ENCODE measurements at places on chromosomes 16 and 17. TPM values are rescaled to one million over a fixed set of nuclear protein-coding genes. Genes with fewer than 3 reads are reported as not detected.
A peak's percentile ranks its signal among the peaks of the same experiment; 100 is the strongest.

Gene GCSH
- total RNA-seq = 36.6 TPM

DNA sequence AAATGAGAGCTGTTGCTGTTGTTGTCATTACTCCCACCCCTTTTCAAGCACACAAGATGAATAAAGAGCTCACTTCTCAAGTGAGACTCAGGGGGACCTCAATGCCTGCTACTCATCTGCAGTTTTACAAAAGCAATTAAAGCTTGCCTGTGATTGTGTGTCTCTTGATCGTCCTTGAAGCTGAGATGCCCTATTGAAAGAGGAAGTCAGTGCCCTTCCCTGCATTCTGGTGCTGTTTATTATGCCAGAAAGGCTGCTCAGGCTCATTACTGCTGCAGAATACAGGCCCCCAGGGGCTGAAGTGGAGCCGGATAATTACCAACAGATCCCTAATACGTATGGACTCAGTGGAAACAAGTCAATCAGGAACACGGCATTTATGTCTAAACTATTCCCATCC, 147.2 kb downstream of the HS3ST2 start:
- H3K4me1 ChIP-seq = no peaks in the 10 kb centered on the region
- no peak overlapping the region for H3K4me3 ChIP-seq
- H3K27ac ChIP-seq = no peak overlapping the region
- no peaks in the 10 kb centered on the region for H3K36me3 ChIP-seq

- no peak overlapping the region for H3K4me3 ChIP-seq
- H3K4me1 ChIP-seq = no peaks in the 10 kb centered on the region
- H3K27ac ChIP-seq = no peak overlapping the region
- H3K36me3 ChIP-seq = no peaks in the 10 kb centered on the region
These were observed 26.2 kb upstream of the PMFBP1 start for GRCh38 chr16:72198021-72198711.

Gene SGCA
- not detected for total RNA-seq

GRCh38 chr17:32964541-32964940, 27.1 kb upstream of the SPACA3 start:
- no peak overlapping the region for H3K4me3 ChIP-seq
- no peak for DNase-seq
- H3K4me1 ChIP-seq = no peaks in the 10 kb centered on the region
- H3K27ac ChIP-seq = no peak overlapping the region

DNA sequence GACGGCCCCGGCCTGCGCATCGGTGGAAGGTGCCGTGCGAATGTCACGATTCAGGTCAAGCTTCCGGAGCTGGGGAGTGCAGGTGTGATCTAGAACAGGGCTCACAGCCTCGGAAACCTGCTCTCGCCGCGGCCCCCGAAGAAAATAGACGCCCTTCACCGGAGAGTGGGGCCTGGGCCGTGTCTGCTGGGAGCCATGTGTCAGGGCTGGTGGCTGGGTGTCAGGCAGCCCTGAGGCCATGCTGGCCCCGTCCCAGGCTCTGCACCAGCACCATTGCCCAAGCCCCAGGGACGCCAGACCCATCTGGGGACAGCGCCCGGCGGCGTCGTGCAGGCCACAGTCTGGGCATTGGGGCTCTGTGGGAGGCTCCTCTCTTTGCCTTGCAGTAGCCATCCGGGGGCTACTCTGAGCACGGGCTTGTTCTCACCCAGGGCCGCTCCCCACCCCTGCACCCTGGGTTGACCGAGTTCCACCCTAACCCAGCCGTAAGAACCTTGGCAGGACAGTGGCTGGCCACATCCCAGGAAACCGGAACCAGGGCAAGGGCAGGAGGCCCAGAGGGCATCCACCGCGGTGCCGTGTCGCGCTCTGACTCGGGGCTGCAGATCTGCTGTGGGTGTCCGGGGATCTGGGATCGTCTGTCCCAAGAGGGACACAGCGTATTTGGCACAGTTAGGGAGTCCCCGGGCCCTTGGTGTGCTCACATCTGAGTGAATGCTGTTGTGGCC, 5.3 kb upstream of the NUDT16L1 start:
- DNase-seq = no peak
- H3K27me3 ChIP-seq = no peaks in the 10 kb centered on the region
- H3K27ac ChIP-seq = no peak overlapping the region
- H3K4me3 ChIP-seq = no peak overlapping the region

GRCh38 chr16:83887080-83887479, 11.8 kb upstream of the MLYCD start:
- no peaks in the 10 kb centered on the region for H3K27me3 ChIP-seq
- H3K4me1 ChIP-seq = no peaks in the 10 kb centered on the region
- H3K27ac ChIP-seq = no peak overlapping the region
- DNase-seq = no peak
- no peaks in the 10 kb centered on the region for H3K36me3 ChIP-seq

DNA sequence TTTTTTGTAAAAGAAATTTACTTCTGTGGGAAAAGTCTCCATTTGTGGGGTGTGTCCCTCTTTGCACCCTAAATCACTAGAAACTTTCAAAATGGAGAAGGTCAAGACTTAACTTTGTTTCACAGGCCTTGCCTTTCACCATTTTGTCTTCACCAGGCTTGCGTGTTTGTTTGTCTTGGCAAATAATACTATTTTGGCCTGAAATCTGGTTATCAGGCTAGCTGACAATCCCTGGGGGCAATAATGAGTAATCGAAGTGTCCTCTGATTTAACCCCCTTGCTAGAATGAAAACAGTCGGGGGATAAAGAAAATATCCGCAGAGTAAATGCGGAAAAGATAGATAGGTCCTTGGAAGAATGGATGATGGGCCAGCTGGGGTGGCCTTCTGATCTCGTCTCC, 34.5 kb downstream of the SLC39A11 start:
- no peak for DNase-seq
- no peaks in the 10 kb centered on the region for H3K27me3 ChIP-seq
- no peak overlapping the region for H3K27ac ChIP-seq
- peaks cover 6% of the 10 kb centered on the region for H3K4me1 ChIP-seq

Gene SOCS1
- total RNA-seq = 4.8 TPM

GRCh38 chr17:72426948-72427760, 306.3 kb downstream of the SOX9 start:
- peak overlapping the region; percentile 78 for H3K27ac ChIP-seq
- no peaks in the 10 kb centered on the region for H3K27me3 ChIP-seq
- no peak overlapping the region for H3K4me3 ChIP-seq
- peaks cover 95% of the 10 kb centered on the region for H3K4me1 ChIP-seq

- H3K27ac ChIP-seq = no peak overlapping the region
- no peak overlapping the region for H3K4me3 ChIP-seq
- H3K36me3 ChIP-seq = peaks cover 10% of the 10 kb centered on the region
- no peaks in the 10 kb centered on the region for H3K27me3 ChIP-seq
- no peaks in the 10 kb centered on the region for H3K4me1 ChIP-seq
These were observed 19.9 kb downstream of the PSME3IP1 start for GRCh38 chr16:57165938-57166337.

DNA sequence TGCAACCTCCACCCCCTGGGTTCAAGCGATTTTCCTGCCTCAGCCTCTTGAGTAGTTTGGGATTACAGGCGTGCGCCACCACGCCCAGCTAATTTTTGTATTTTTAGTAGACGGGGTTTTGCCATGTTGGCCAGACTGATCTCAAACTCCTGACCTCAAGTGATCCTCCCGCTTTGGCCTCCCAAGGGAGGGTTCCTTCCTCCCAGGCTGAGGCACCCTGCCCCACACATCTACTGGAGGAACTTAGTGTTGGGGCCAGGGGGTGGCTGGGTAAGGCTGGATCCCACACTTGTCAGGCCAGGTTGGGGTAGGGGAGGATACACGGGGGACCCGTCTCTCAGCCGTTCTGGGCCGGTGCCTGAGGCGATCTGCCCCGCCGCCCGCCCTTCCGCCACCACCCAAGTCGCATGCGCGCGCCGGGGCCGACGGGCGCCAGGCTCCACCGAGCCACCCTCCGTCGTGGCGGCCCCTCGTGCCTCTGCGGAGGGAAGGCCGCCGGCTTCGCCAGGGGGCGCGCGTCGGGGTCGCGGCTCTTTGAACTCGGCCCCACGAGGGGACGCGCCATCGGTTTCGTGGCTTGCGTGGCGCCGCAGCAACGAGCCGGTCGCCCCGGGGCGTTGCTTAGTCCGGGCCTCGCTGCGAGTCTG, 15.9 kb downstream of the GRB7 start:
- H3K36me3 ChIP-seq = no peaks in the 10 kb centered on the region
- H3K27ac ChIP-seq = peak overlapping the region; percentile 80
- no peaks in the 10 kb centered on the region for H3K27me3 ChIP-seq
- peaks cover 9% of the 10 kb centered on the region for H3K4me1 ChIP-seq

DNA sequence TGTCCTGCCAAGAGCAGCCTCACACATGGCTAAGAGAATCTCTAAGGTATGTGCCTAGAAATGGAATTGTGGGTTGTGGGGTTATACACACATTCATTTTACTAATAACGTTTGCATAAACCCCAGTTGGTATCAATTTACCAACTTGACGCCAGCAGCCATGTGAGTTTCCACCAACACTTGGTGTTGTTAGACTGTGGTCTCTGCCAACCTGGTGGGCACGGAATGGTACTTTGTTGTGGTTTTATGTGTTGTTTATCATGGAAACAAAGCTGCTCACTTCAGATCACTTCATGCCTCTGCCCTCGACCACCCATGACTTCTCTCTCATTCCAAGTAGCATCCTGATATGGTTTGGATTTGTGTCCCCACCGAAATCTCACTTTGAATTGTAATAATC, 152.0 kb upstream of the CDC42EP4 start:
- no peak for DNase-seq
- H3K27ac ChIP-seq = no peak overlapping the region
- H3K4me1 ChIP-seq = no peaks in the 10 kb centered on the region
- no peak overlapping the region for H3K4me3 ChIP-seq

GRCh38 chr16:90033387-90033786, 14.1 kb upstream of the DBNDD1 start:
- DNase-seq = no peak
- H3K27me3 ChIP-seq = no peaks in the 10 kb centered on the region
- no peak overlapping the region for H3K4me3 ChIP-seq
- H3K27ac ChIP-seq = no peak overlapping the region

DNA sequence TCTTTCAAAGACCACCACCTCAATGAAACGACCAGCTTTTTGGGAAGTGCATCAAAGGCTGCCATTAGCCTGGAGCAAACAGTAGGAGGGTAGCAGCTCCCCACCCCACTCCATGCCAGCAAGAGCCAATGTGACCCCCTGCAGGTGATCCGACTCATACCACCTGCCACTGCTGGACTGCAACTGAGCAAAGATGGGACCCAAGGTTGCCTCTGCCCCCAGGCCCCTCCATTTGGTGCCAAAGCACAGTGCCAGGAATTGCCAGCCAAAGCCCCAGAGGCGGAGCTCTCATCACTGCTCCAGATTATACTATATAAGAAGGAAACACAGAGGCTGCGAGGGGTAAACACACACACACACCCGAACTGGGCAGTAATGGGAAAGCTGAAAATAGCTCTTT, 8.3 kb downstream of the PITPNM3 start:
- H3K27me3 ChIP-seq = no peaks in the 10 kb centered on the region
- H3K4me3 ChIP-seq = no peak overlapping the region
- no peak for DNase-seq
- no peak overlapping the region for H3K27ac ChIP-seq

GRCh38 chr17:50274142-50274896, at the start of gene TMEM92:
Gene TMEM92 (plus strand): TSS chr17:50274466. CDS start chr17:50274502, 36 bp downstream.
- H3K27me3 ChIP-seq = no peaks in the 10 kb centered on the region
- no peak within 1 kb of the TSS for H3K27ac ChIP-seq
- H3K4me1 ChIP-seq = peaks cover 11% of the 10 kb centered on the region
- DNase-seq = no peak

GRCh38 chr17:37081287-37081686, 132.5 kb downstream of the AATF start:
- no peaks in the 10 kb centered on the region for H3K4me1 ChIP-seq
- H3K27ac ChIP-seq = no peak overlapping the region
- no peaks in the 10 kb centered on the region for H3K36me3 ChIP-seq
- no peak overlapping the region for H3K4me3 ChIP-seq
- no peak for DNase-seq
- H3K27me3 ChIP-seq = no peaks in the 10 kb centered on the region

GRCh38 chr17:74259667-74260524, 14.1 kb upstream of the DNAI2 start:
- no peaks in the 10 kb centered on the region for H3K36me3 ChIP-seq
- no peak for DNase-seq

Gene KCNH6
- not detected for total RNA-seq

Gene CYGB
- 6.0 TPM for total RNA-seq

GRCh38 chr17:16354585-16354984, 1.3 kb upstream of the CENPV start:
- peaks cover 6% of the 10 kb centered on the region for H3K4me1 ChIP-seq
- no peak overlapping the region for H3K27ac ChIP-seq
- no peak for DNase-seq
- no peaks in the 10 kb centered on the region for H3K27me3 ChIP-seq
- no peak overlapping the region for H3K4me3 ChIP-seq

Gene SHBG
- total RNA-seq = 1.2 TPM

- no peaks in the 10 kb centered on the region for H3K27me3 ChIP-seq
- H3K27ac ChIP-seq = no peak overlapping the region
- DNase-seq = no peak
- H3K36me3 ChIP-seq = no peaks in the 10 kb centered on the region
- H3K4me3 ChIP-seq = no peak overlapping the region
These were observed 23.1 kb downstream of the PRDM7 start for GRCh38 chr16:90053902-90054500.

DNA sequence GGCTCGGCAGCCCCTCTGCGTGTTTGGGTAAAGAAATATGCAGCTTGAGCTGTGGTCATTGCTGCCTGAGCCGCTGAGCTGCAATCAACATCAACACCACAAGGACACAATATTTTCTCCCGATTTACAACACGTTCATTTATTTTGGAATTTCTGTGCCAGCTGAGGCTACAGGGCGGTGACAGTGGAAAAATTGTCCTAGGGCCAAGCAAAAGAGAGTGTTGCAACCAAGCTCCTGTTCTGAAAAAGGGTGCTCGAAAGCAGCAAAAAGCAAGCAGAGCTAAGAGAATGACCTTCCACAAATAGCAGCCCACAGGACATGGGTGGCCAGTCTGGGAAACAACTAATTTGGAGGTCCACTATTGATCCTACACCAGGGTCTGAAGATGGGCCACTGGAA, 35.4 kb upstream of the NOG start:
- no peak for DNase-seq
- H3K4me1 ChIP-seq = no peaks in the 10 kb centered on the region
- no peak overlapping the region for H3K4me3 ChIP-seq

Measured in Panc1 (cell line).